NCI-H774 (cell line): ENCODE measurements at places on chromosomes 7 and 10.

- DNase-seq = no peak
Measured at GRCh38 chr10:110919971-110920881, 822 bp downstream of the SHOC2 start.

GRCh38 chr7:98211221-98211675 lies at the start of gene BHLHA15:
TSS of gene BHLHA15 (plus strand) at chr7:98211439. CDS start at chr7:98212310, 871 bp downstream.
- peak; percentile 50 for DNase-seq

GRCh38 chr7:70695795-70696083 lies 436.2 kb upstream of the GALNT17 start:
- no peak for DNase-seq

DNA sequence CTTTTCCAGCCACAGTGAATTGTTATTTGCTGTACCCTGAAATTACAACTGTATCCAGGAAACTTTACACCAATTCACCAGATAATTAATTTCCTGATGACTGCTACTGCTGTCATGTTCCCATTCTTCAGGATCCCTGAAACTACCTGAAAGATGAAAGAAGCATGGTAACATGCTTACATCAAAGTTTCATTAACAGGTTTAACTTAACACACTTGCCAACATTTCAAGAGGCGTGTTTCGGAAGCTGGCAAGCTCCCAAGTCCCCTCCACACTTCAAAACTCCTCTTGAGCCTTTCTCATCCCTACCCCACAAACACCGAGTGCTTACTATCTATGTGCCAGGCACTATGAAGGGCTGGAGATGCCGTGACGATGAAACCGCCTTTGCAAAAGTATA lies 88.6 kb downstream of the MPP7 start:
- no peak for DNase-seq

DNA sequence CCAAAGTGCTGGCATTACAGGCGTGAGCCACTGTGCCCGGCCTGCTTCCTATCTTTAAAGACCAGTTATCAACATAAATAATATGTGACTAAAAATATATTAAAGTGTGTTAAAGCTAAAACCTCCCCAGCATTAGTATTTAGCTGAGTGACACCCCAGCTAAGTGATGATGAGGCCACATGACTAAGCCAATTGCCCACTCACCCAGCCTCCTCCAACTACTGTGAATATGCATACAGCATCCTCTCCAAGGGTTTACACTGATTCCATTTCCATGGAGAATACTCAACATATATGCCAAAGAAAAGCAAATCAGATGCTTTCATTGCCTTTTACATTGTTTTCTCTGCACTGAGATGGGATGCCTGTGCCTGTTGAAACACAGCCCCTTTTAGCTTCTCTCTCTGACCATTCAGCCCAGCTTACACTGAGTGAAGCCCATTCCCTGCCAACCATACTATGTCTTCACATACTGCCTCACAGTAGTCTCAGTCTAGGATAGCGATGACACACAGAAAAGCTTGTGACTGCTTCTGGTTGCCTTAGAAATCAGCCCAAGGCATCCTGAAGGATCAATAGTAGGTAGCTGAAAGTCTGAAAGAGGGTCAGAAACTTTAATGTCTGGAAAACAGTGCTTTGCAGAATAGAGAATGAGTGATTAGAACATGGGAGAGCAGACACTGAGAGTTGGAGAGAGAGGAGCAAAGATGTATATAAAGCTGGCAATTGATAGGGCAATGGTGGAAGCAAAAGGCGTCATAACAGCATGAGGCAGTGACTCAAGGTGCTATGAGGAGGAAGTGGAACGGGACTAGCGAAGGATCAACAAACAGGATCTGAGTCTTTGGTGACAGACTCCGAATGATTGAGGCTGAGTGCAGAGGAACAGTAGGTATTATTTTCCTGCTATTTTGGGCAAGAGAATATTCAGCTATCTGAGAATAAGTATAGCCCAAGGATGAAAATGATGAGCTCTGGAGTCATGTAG lies 19.8 kb upstream of the ATE1 start:
- DNase-seq = no peak
